ENCODE measurements at places on chromosomes 1 and 21. TPM values are rescaled to one million over a fixed set of nuclear protein-coding genes. Genes with fewer than 3 reads are reported as not detected.

GRCh38 chr1:57265104-57265503 lies 158.8 kb downstream of the DAB1 start:
- peaks cover 3% of the 10 kb centered on the region for H3K27me3 ChIP-seq
- H3K4me1 ChIP-seq = no peaks in the 10 kb centered on the region
- DNase-seq = no peak
- no peak overlapping the region for H3K27ac ChIP-seq

GRCh38 chr21:14064296-14064645 lies 146.5 kb downstream of the LIPI start:
- no peaks in the 10 kb centered on the region for H3K4me1 ChIP-seq
- no peak overlapping the region for H3K27ac ChIP-seq
- H3K4me3 ChIP-seq = no peak overlapping the region
- H3K27me3 ChIP-seq = no peaks in the 10 kb centered on the region

- H3K4me1 ChIP-seq = peaks cover 30% of the 10 kb centered on the region
- no peak overlapping the region for H3K4me3 ChIP-seq
- DNase-seq = no peak
- H3K27me3 ChIP-seq = no peaks in the 10 kb centered on the region
- no peaks in the 10 kb centered on the region for H3K36me3 ChIP-seq
Observed at GRCh38 chr1:216523449-216524190, 100.4 kb upstream of the USH2A start.

- DNase-seq = no peak
- no peak overlapping the region for H3K27ac ChIP-seq
- H3K4me3 ChIP-seq = no peak overlapping the region
- no peaks in the 10 kb centered on the region for H3K36me3 ChIP-seq
- peaks cover 2% of the 10 kb centered on the region for H3K27me3 ChIP-seq
Observed at GRCh38 chr1:162456323-162456722, 41.3 kb upstream of the UHMK1 start.

GRCh38 chr1:169466259-169467230 lies 19.2 kb downstream of the SLC19A2 start:
- no peaks in the 10 kb centered on the region for H3K4me1 ChIP-seq
- peaks cover 5% of the 10 kb centered on the region for H3K36me3 ChIP-seq
- no peak overlapping the region for H3K27ac ChIP-seq
- no peak overlapping the region for H3K4me3 ChIP-seq
- no peak for DNase-seq

The NMNAT2 gene
- not detected for total RNA-seq

DNA sequence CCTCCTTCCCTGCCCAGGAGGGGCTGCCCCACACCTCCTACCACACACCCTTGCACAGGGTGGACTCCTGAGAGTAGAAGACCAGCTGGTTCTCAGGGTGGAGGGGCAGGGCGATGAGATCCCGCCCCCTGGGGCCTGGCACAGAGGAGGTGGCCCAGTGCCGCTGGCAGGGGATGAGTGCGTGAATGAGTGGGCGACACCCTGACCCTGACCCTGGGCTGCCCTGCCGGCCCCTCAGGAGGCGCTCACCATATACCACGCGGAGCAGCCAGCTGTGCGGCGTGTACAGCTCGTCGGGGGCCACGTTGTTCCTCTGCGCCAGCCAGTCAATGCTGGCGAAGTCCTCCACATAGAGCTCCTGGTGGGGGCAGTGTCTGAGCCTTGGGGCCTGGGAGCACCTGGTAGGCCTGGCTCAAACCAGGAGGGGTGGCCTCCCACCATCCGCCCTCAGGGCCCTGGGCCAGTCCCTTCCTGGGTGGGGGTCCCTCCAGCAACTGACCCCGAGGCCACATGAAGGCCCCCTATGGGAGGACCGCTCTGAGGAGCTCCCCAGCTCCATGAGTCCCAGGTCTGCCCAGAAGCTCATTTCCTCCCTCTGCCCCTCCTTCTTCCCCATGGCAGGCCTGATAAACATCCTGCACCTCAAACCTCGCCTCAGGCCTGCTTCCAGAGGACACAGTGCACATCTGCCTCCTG lies 13.0 kb downstream of the LSS start:
- no peak overlapping the region for H3K4me3 ChIP-seq
- H3K36me3 ChIP-seq = peaks cover 42% of the 10 kb centered on the region
- H3K4me1 ChIP-seq = no peaks in the 10 kb centered on the region
- DNase-seq = no peak
- no peaks in the 10 kb centered on the region for H3K27me3 ChIP-seq

The RIIAD1 gene
- total RNA-seq = not detected

DNA sequence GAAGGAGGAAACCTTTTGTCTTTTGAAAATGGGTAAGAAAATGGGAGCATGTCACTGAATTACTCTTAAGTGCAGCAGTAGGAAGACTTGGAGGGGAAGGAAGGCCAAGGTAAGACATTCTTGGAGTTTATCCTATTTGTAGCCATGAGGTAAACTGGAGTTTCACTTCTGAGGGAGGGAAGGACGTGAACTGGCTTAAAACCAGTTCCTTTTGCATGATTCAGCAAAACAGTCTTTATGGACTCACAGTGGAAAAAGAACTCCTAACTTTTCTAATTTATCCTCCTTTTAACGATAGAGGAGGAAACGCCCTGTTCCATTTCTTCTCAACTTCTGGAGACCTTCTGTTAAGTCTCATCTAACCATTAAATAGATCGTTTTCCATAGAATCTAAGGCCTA lies 2.5 kb downstream of the PRDX6 start:
- peaks cover 43% of the 10 kb centered on the region for H3K36me3 ChIP-seq
- H3K4me3 ChIP-seq = no peak overlapping the region
- H3K4me1 ChIP-seq = peaks cover 36% of the 10 kb centered on the region
- no peak for DNase-seq

The TBX19 gene
- total RNA-seq = 4.7 TPM

- H3K27me3 ChIP-seq = peaks cover 56% of the 10 kb centered on the region
- H3K36me3 ChIP-seq = no peaks in the 10 kb centered on the region
- DNase-seq = no peak
Observed at GRCh38 chr1:32919811-32920733, 18.9 kb upstream of the TMEM54 start.

- no peak overlapping the region for H3K27ac ChIP-seq
- no peaks in the 10 kb centered on the region for H3K36me3 ChIP-seq
- no peak for DNase-seq
- H3K4me1 ChIP-seq = no peaks in the 10 kb centered on the region
- H3K27me3 ChIP-seq = no peaks in the 10 kb centered on the region
Observed at GRCh38 chr1:216212826-216213225, 210.4 kb downstream of the USH2A start.

DNA sequence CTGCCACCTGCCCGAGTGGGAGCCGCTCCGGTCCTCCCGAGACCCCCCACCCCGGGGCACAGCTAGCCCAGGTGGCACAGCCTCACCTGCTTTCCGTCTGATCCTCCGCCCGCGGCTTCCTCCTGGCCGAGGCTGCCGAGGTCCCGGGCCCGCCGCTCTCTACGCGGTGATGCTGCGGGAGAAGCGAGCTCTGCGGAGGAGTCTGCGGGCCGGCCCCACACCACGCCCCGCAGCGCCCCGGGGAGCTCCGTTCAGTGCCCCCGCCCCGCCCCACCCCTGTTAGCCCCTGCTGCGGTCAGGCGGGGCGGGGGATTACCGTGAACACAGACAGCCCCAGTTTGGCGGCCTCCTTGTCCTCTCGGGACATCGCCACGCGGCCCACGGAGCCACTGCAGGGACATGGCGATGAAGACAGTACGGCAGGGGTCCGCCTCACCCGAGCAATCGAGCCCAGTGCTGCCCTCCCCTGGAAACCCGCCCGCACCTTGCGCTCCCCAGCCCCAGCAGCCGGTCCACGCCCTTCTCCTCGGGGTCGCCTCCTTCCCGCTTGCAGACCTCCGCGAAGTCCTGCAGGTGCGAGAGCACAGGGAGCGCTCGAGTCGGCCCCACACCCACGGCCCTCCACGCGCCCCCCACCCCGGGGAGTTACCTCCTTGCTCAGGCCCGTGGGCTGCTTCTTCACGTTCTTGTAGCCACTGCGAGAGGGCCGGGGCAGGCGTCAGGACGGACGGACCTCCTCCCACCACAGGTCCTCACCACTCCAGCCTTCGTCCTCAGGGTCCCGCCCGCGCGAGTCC lies 933 bp downstream of the C1orf35 start:
- peak; percentile 35 for DNase-seq
- peaks cover 58% of the 10 kb centered on the region for H3K36me3 ChIP-seq
- H3K4me1 ChIP-seq = peaks cover 27% of the 10 kb centered on the region
- H3K27me3 ChIP-seq = no peaks in the 10 kb centered on the region
- peak overlapping the region; percentile 80 for H3K4me3 ChIP-seq

DNA sequence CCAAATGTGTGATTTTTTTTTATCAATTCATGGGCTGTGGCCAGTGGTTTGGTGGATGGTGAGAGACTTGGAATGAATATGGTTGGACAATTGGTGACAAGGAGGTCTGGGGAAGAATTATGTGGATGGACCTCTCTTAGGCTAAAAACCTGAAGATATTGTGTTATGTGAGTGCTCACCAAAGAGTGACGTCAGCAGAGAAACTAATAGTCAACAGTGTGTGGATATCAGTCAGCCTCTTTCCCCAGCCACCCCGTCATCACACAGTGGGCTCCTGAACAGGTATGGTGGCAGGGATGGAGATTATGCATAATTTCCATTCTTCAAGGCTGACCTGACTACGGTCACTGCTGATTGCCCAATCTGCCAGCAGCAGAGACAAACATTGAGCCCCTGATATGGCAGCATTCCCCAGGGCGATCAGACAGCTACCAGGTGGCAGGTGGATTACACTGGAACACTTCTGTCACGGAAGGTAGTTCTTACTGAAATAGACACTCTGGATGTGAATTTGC lies 9.2 kb upstream of the OR2G2 start:
- H3K36me3 ChIP-seq = no peaks in the 10 kb centered on the region
- no peak overlapping the region for H3K4me3 ChIP-seq
- no peaks in the 10 kb centered on the region for H3K4me1 ChIP-seq
- H3K27me3 ChIP-seq = peaks cover 8% of the 10 kb centered on the region
- DNase-seq = no peak

GRCh38 chr1:33740040-33740744 lies 123.7 kb upstream of the HMGB4 start:
- DNase-seq = no peak
- no peak overlapping the region for H3K27ac ChIP-seq
- no peaks in the 10 kb centered on the region for H3K4me1 ChIP-seq
- H3K4me3 ChIP-seq = no peak overlapping the region
- no peaks in the 10 kb centered on the region for H3K36me3 ChIP-seq

The TRIM45 gene
- total RNA-seq = 1.5 TPM

The LRRC39 gene
- 0.71 TPM for total RNA-seq

- H3K4me1 ChIP-seq = peaks cover 2% of the 10 kb centered on the region
- no peaks in the 10 kb centered on the region for H3K36me3 ChIP-seq
- H3K27ac ChIP-seq = no peak overlapping the region
- no peak for DNase-seq
- H3K27me3 ChIP-seq = peaks cover 61% of the 10 kb centered on the region
- H3K4me3 ChIP-seq = no peak overlapping the region
Observed at GRCh38 chr1:4658643-4659628, 4.5 kb downstream of the AJAP1 start.

GRCh38 chr1:36542962-36543515 lies 60.3 kb upstream of the CSF3R start:
- no peaks in the 10 kb centered on the region for H3K36me3 ChIP-seq
- no peak for DNase-seq
- H3K27me3 ChIP-seq = peaks cover 21% of the 10 kb centered on the region
- no peaks in the 10 kb centered on the region for H3K4me1 ChIP-seq
- H3K27ac ChIP-seq = no peak overlapping the region
- no peak overlapping the region for H3K4me3 ChIP-seq

GRCh38 chr1:156755527-156755950 lies 4.1 kb upstream of the HDGF start:
- H3K36me3 ChIP-seq = peaks cover 1% of the 10 kb centered on the region
- DNase-seq = no peak
- H3K27me3 ChIP-seq = no peaks in the 10 kb centered on the region
- no peak overlapping the region for H3K4me3 ChIP-seq
- H3K27ac ChIP-seq = no peak overlapping the region
